ENCODE measurements at places on chromosomes 11 and 22.

DNA sequence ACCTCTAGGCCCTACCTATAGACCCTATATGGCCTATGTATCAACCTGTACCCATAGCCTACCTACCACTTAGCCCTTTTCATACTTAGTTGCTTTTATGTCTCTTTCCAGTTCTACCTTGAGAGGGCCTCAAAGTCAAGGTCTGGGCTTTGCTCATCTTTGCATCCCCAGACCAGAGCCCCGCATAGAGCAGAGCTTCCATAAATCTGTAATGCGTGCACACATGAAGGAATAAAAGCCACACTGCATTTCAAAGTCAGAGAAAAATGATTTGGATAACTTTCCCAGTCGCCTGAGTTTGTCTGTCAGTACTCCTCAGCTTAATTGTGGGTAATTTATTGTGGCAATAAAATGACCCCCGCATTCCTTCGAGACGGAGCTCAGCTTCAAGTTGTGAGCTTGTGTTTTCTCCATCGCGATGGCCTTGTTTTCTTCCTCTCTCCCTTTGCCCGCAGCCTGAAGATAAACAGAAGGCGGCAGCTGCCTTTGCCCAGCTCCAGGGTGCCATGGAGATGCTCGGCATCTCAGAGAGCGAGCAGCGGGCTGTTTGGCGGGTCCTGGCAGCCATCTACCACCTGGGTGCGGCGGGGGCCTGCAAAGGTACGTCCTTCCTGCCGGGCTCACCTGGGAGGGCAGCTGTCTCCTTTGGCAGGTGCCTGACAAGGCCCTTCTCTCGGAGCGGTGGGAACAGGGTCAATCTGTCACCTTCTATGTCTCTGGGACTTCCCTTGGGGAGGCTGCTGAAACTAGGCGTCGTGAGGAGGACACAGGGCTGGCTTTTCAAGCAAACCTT is 55.7 kb downstream of the MYO18B start:
- no peak for DNase-seq

GRCh38 chr11:85811624-85812023 is 683 bp upstream of the SYTL2 start:
- no peak for DNase-seq

GRCh38 chr22:41780746-41781505 is 19.6 kb upstream of the CCDC134 start:
- peak; percentile 78 for DNase-seq

GRCh38 chr11:115912484-115912945 is 408.3 kb upstream of the CADM1 start:
- no peak for DNase-seq

DNA sequence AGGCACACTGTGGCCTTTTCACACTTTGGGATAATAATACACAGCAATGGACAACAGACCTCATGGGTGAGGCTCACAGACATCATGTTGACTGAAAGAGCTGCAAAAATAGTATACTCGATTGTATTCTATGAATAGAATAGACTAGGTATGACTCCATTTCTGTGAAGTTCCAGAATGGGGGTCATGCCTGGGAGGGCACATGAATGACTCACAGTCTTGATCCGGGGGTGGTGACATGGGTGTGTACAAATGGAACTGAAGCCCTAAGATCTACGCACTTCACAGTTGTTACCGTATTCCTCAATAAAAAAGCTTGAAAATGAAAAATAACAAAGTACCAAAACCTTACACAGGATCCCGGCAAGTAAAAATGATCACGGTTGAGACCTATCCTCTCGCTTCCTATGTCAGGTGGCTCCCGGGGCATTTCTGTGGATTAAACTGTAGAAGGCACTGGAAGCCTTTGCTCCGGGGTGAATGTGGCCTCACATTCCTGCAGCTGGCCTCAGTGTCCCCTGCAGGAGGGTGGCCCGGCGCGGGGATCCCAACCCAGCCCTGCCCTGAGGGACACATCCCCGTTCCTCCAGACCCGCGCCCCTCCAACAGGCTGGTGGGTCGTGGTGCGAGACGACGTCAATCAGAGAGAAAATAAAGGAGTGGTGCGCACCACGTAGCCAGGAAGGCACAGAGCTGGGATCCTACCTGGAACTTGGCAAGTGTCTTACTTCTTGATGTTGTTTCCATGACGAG is 75.9 kb downstream of the NECTIN1 start:
- no peak for DNase-seq

DNA sequence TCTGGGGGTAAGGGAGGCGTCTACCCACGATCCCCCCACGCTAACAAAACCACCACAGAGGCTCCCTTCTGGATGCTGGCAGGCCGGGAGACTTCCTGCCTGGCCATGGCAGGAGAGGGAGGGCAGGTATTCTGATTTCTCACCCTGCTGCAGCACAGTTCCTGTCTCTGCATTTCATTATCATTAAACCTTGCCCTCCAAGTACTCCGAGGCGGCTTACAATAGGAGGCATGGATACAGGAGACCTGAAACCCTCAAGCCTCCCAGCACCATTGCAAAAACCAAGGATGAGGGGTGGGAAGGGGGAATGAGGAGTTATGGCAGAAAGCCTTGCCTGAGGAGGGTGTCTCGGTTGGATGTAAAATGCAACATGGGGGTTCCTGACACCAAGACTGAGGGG is 44.1 kb upstream of the MN1 start:
- DNase-seq = no peak

- no peak for DNase-seq
These were observed 144.2 kb upstream of the SYT13 start for GRCh38 chr11:45430361-45430760.

- DNase-seq = no peak
These were observed 923.3 kb downstream of the KCNA4 start for GRCh38 chr11:29093416-29094120.

DNA sequence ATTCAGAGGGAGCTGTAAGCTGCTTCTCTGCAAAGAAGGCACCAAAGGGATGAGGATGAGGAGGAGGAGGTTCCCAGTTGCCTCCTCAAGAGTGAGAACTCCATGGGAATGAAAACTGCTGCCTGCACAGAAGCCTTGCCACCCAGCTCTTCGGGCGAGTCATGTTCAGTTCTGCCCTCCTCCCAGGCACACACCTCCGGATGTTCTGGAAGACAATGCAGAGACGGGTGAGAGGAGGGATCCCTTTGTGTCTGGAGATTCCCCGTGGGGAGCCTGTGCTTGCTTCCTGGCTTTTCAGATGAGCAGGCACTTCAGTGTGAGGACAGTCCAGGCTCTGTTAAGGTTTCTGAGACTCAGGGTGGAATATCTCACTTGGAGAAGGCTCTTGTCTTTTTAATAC is 295.6 kb downstream of the DDX10 start:
- no peak for DNase-seq

- no peak for DNase-seq
These were observed 25.4 kb upstream of the CABP2 start for GRCh38 chr11:67548555-67549110.

DNA sequence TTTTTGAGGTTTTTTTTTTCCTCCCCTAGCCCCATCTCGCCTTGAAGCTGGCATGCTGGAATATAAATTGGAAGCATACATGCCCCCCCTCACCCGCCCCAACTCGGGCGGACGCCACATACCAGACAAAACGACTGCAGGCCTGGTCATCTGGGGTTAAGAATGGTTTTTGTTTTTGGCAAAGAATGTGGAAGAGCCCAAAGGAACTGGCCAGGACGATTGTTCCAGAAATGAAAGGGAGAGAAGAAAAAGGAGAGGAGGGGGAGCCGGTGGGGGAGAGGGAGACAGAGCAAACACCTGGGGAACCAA is 25.0 kb downstream of the MN1 start:
- DNase-seq = no peak

DNA sequence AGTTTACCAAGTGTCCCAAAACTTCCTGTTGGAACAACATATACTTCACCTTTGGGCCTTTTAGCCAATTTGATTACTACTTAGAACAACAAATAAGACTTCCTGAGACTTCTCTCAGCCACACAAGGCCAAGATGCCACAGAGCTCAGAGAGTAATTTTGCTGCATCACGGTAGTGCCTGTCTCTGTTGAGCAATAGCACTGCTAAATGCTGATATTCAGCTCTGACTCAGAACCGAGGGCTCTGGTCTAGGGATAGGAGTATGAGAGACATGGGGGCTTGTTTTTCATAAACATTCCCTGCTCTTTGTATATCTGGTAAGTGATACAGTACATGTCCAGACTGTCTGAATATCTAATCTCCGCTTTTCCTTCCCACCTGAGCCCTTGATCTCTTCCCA is 260.4 kb upstream of the ARHGAP20 start:
- DNase-seq = no peak

- peak; percentile 10 for DNase-seq
These were observed 18.9 kb downstream of the LIMK2 start for GRCh38 chr22:31230871-31231621.

DNA sequence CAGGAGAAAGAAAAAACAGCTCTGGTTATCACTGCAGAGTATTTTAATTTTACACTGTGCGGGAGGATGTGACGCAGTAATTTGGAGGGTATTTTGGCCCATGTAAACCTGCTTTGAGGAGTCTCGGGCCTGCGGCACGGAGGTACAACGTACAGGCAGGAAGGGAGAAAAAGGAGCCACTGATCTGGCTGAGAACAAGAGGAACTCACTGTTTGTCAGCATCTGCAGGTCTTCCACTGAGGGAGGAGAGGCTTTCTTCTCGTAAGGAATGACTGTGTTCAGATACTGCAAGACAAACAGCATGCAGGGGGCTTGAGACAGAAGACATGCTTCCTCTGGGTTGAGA is 44.0 kb downstream of the FEZ1 start:
- no peak for DNase-seq

GRCh38 chr11:94694309-94695060 is 73.7 kb upstream of the AMOTL1 start:
- DNase-seq = no peak

GRCh38 chr11:72681226-72682153 is 7.3 kb upstream of the PDE2A start:
- no peak for DNase-seq

GRCh38 chr11:127332896-127333295 is 332.3 kb upstream of the KIRREL3 start:
- no peak for DNase-seq

- no peak for DNase-seq
These were observed 300.4 kb downstream of the TMEM135 start for GRCh38 chr11:87338046-87338639.

GRCh38 chr11:32266601-32267000 is 168.7 kb downstream of the WT1 start:
- DNase-seq = no peak

Measured in stimulated activated CD8-positive, alpha-beta memory T cell treated with anti-CD3 and anti-CD28 coated beads, Interleukin-7, amount 100 ng/mL, for 4 hours (primary cell).